Naive B cell (primary cell): ENCODE measurements at places on chromosomes 3 and 15.
A peak's percentile ranks its signal among the peaks of the same experiment; 100 is the strongest.

GRCh38 chr3:114418724-114419543 lies 125.1 kb downstream of the TIGIT start:
- peak; percentile 58 for DNase-seq

DNA sequence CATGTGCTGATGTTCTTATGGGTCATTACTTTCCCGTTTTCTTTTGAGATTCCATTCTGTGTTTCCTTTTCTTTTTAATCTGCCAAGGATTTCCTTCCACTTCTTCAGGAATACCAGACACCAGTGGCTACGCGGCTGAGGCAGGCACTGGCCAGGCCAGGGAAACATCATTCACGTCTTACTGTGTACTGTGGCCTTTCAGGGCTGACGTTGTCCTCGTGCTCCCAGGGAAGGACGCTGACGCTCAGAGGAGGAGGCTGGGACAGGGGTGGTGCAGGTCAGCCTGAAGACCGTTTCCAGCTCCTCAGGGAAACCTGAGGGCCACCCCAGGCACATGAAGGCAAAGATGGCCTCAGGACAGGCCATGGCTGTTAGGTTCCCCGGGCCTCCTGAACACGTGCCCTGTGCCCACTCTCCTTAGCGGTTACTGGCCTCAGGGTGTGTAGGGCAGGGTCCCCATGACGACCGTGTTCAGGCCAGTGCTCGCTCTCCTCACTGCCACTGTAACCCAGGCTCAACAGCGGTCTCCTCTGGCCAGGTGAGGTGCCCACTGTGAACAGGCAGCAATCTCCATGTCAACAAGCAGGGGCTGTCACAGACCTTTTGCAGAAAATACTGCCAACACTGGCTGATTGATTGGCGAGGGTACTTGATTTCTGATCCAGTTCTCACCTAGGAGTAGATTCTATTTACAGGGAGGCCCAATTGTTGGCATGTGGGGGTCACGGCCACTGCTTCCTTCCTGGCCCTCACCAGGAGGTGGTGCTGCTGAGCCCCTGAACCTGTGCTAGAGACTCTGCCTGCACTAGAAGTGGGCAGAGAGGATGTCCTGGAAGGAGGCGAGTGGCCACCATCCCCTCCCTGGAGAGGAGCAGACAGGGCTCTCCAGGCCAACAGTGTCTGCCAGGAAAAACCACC lies 169.5 kb downstream of the ATP10A start:
- no peak for DNase-seq

GRCh38 chr3:42758126-42758525 lies 14.9 kb downstream of the CCDC13 start:
- no peak for DNase-seq

DNA sequence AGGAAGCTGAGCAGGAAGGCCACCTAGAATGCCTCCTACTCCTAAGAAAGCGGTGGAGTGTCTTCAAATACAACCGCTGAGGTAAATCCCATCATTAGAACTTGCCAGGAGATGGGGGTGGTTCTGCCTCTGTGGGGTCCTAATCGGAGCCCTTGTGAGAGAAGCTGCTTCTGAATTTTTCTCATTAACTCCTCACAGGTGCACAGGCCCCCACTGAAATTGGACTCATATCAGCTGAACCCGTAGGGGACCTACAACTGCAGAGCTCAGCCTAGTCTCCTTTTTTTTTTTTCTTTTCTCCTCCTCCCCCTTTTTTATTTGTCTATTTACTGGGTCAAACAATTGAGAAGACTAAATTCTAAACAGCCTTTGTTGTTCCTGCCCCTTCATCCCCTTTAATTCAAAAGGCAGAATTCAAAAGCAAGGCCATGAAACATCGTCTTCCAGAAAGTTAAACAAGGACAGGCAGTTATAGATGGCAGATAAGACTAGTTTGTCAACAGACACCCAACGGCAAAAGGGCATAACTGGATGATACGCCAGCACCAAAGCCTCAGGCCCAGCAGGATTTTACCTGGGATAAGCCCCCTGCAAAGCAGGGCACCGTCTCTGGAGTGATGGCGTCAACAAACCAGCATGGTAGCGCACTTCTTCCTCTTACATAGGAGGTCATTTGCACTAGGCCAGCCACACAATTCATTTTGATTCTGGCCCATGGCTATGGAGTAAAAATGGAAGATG lies 213.7 kb upstream of the HES1 start:
- DNase-seq = no peak

GRCh38 chr3:51622868-51623267 lies 48.2 kb upstream of the TEX264 start:
- DNase-seq = no peak
